Activated T-helper 1 cell treated with anti-CD3 and anti-CD28 coated beads, Interleukin-12 subunit alpha, Interleukin-12 subunit beta, Interleukin-2, Interleukin-4 antibody, amounts not matched to agents 30 ng/mL and 10 ng/mL and 1 ng/mL, durations not matched to agents 14 hours and 24 hours and 36 hours (primary cell): ENCODE measurements at places on chromosomes 11 and 22.

DNA sequence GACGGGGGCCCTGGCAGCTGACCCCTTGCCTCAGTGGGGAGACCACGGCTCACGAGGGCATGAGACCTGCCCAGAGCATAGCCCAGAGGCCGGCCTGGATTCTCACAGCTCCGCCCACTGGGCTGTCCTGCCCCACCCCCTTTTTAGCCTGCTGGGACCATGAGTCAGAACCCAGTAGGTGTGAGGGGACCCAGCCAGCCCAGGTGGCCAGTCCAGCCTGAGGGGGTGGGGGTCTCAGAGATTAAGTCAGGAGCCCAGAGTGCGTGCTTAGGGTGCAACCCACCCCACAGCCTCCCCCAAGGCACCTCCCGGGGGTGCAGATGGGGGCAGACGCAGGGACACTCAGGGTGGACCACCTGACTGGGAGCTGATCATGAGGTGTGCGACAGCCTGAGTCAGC, 40.1 kb upstream of the PPARA start:
- DNase-seq: no peak

DNA sequence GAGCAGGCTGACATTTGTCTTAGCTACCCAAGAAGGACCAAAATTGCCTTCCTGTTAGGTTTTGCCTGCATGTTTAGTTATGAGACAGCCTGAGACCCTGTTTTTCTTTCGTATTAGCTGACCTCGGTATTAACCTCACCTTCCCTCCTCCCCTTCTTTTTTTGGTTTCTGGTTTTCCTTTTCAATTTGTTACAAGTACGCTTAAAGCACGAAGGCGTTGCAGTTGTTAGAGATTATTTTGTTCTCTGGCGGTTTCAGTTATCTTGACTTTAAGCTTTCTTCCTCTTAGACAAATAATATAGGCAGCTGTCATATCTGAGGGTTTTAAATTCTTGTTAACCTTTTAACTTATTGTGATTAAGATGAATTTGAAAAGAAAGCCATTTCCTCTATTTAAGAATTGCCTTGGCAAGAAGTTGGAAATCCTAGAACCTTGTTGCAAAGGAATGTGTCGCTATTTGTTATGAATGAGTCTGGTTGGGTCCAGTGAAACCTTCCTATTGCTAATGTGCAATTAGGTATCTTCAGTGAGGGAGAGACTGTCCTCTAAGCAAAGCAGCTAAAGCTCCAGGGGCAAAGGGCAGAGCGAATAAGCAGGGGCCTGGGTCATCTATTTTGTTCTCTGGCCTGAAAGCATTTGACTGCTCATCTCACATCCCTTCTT, 45.7 kb downstream of the PACS1 start:
- DNase-seq: no peak

DNA sequence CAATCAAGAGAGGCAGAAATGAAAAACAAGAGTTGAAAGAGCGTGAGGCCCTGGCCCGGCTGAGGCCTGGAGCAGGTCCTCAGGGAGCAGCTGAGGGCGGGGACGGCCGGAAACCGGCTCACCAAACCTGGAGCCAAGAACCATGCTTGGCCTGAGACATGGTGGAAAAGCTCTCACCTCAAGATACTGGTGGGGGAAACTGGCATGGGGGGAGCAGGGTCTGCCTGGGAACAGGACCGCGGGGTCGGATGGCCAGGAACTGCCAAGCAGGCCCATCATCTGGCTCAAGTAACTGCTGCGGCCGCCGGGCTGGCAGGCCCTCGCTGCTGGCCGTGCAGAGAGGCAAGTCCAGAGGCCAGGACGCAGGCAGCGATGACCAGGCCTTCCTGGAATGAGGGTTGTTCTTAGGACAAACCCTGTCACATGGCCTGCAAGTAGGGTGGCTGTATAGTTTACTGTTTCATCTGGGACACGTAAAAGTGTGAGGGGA, 18.9 kb upstream of the WNT11 start:
- DNase-seq: no peak

DNA sequence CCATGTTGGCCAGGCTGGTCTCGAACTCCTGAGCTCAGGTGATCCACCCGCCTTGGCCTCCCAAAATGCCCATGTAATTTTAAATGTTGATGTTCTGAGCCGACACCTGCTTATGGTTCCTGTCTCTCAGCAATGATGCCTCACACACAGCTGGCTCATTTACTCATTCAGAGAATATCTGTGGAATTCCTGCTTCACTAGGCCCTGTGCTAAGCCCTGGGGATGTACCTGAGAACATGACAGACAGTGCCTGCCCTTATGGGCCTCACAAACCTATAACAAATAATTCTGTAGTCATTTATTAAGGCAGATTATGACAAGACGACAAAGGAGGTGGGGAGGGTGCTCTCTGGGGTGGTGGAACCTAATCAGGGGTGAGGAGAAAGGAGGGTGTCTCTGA, 93.7 kb downstream of the PRR5L start:
- no peak for DNase-seq

GRCh38 chr22:17438026-17438425, 68.8 kb downstream of the CECR2 start:
- DNase-seq: no peak

GRCh38 chr11:86134580-86135318, 65.9 kb upstream of the PICALM start:
- no peak for DNase-seq

DNA sequence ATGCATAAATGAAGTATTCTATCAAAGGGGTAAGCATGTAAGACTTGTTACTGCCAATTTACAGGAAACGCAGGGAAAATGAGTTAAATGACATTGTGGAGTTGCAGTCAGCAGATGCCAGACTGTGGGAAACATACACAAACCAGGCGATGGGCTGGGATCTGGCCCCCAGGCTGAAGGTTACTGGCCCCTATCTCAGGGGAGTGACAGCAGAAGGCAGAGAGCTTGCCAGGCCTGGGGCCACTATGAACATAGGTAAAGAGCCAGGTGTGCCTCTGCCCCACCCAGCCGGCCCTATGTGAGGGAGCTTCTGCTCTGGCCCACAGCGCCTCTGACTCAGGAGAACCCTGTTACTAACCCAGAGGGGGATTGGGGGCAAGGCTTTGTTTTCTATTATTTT, 26.1 kb upstream of the SLC25A1 start:
- DNase-seq: no peak
